GF-D8 (cell line): ENCODE measurements at places on chromosomes 12 and 14.

- no peak for DNase-seq
Observed at GRCh38 chr12:1919763-1920162, 1.3 kb upstream of the CACNA2D4 start.

DNA sequence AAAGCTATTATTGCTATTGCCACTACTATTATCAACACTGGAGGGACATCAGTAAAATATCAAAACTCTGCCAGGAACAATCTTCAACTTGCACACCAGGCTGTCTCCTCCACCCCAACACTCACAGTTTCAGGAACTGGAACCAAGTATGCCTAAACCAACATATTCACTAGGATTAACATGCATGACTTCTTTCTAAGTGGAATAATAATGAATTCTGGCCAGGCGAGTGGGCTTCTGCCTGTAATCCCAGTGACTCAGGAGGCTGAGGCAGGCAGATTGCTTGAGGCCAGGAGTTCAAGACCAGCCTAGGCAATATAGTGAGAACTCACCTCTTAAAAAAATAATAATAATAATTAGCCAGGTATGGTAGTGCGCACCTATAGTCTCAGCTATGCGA is 58.1 kb downstream of the TBX5 start:
- DNase-seq, result no peak

DNA sequence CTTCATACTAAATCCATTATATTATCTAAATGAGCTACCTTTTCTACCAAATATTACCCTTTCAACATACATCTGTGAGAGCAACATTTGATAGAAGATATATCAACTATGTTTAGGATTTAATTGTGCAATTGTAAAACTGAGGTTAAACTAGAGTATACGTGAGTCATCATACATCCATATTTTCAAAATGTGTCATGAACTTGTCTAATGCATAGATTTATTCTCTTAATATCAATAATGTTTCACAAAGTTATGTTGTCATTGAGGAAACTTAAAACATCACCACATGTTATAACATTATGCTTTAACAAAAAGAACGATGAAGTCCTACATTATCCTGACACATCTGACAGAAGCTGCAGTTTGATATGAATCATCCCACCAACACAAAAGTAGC is 645.5 kb upstream of the NOVA1 start:
- no peak for DNase-seq

- DNase-seq, result no peak
Observed at GRCh38 chr14:104903990-104904389, 20.7 kb upstream of the PLD4 start.

DNA sequence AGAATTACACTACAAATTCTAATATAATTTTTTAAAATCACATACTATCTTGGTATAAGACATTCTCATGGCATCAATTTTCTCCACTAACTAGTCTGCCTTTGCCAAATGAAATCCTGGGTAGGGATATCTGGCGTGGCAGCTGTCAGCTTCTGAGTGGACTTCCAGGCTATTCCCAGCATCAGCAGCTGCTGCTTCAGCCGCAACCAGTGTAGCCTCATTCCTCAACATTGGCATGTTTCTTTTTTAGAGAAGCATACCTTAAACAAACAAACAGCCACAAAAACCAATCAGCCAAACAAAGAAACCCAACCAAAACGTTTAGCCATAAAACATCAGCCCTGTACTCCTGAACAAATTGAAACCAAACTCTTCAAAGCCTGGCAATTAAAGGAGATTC is 235.8 kb downstream of the SSPN start:
- no peak for DNase-seq

DNA sequence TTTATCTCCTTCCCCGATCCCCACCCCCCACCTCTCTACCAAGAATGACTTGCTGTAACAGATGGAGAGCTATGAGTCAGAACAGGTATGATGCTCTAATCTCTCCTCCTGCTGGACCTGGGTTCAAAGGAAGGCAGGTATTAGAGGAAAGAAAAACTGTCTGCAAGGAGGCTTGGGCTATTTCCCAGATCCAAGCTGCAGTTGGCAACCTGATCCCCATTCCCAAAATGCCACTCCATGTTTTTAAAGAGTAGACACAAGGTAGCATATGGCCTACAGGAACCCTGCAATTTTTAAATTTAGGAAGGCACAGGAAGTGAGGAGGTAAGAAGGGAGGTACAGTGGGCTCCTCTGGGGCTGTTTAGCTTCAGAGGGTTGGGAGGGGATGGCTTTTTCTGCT is 33.0 kb downstream of the SRRM4 start:
- DNase-seq, result no peak

DNA sequence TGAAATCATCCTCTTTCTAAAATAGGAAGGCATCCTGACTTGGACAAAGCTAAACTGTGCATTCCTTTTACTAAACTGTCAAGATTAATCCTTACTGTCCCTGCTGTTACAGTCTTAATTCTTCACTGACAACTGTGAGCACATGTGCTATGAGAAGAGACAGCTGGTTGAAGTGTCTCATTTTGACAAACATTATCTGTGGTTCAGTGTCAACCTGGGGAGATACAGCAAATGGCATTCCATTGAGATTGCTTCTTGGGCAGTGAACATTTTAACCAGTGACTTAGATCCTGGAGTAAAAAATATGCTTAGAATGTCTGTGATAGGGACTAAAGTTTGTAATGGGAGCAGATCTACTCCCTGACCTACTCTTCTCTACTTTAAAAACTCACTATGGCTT is 552.6 kb upstream of the ATP2B1 start:
- DNase-seq, result no peak

- no peak for DNase-seq
Observed at GRCh38 chr12:54393207-54393609, 8.7 kb upstream of the ZNF385A start.

DNA sequence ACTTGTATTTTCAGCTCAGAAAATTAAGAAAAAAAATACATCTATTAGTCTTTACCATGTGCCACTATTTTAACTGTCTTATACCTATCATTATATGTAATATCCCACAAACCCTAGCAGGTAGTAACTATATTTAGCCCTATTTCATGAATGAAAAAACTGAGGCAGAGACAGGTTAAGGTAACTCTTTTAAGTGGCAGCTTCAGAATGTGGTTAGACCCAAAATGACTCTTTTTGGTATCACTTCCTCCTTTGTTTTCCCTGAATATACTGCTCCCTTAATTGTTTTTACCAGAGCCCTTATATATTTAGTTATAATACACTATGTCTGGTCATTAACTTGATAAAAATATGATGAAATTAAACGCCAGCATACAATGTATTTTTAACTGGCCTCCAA is 235.6 kb upstream of the RPL10L start:
- no peak for DNase-seq

GRCh38 chr14:70281939-70282338 is 77.5 kb downstream of the COX16 start:
- no peak for DNase-seq

DNA sequence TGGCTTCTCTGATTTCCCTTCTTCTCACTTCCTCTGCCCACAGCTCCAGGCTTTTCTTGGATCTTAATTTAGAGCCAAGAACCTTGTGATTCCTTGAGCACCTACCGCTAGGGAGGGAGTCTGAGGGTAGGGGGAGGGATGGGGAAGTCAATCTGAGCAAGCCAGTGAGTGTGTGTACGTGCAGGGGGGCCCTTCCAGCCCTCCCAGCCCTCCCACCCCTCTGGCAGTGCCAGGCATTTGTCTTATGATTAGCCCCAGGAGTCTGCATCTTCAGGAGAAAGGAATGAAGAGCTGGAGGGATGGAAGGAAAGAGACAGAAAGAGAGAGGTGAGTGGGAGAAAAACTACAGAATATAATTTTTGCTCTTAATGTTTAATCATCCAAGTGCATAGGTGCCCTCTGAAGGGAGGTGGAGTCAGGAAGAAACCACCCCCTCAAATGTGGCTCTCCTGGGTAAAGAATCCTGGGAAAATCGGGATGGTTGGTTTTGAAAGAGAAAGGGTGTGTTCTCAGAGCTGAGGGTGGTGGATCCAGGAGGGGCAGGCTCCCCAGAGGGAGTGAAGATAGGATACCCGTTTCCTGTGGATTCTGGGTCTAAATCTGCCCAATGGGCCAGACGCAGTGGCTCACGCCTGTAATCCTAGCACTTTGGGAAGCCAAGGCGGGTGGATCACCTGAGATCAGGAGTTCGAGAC is 2.1 kb downstream of the PIANP start:
- no peak for DNase-seq

DNA sequence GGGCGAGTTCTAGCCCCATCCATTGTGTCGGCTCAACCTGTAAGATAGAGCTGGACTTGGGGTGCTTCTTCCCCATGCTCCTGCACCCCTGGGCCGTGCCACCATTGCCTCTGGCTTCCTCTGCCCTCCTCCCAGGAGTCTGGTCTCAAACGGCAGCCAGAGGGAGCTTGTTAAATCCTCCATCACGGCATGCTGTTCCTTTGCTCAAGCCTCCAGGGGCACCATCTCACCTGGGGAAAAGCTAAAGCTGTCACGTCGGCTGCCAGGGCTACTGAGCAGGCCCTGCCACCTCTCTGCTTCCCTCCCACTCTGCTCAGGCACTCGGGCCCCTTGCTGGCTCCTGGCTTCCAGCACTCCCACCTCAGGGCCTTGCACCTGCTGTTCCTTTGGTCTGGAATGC is 140.4 kb downstream of the RBM19 start:
- no peak for DNase-seq

GRCh38 chr12:19302100-19302640 is 137.1 kb upstream of the AEBP2 start:
- DNase-seq, result no peak

- no peak for DNase-seq
Observed at GRCh38 chr14:105091517-105092170, 26.4 kb upstream of the GPR132 start.

- DNase-seq, result no peak
Observed at GRCh38 chr12:58029260-58029659, 87.9 kb downstream of the ATP23 start.

DNA sequence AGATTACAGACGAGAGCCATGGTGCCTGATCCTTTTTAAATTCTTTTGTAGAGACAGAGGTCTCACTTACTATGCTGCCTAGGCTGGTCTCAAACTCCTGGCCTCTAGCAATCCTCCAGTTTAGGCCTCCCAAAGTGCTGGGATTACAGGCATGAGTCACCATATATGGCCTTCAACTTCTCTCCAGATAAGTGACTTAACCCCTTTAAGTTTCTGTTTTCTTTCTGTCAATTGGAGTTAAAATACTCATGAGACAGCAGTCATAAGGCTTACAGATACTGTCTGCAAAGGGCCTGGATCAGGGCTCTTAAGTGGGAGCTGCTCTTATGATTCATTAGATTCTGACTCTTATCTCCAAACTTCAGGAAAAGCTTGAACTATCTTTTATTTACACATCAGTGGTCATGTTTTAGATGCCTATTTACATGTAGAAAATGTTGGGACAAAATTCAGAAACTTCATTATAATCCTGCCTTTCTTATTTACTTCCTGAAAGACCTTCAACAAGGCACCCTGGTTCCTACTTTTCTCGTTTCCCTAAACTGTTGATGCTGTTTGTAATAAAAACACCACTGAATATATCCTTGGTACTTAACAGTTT is 271.5 kb upstream of the TBX3 start:
- no peak for DNase-seq

DNA sequence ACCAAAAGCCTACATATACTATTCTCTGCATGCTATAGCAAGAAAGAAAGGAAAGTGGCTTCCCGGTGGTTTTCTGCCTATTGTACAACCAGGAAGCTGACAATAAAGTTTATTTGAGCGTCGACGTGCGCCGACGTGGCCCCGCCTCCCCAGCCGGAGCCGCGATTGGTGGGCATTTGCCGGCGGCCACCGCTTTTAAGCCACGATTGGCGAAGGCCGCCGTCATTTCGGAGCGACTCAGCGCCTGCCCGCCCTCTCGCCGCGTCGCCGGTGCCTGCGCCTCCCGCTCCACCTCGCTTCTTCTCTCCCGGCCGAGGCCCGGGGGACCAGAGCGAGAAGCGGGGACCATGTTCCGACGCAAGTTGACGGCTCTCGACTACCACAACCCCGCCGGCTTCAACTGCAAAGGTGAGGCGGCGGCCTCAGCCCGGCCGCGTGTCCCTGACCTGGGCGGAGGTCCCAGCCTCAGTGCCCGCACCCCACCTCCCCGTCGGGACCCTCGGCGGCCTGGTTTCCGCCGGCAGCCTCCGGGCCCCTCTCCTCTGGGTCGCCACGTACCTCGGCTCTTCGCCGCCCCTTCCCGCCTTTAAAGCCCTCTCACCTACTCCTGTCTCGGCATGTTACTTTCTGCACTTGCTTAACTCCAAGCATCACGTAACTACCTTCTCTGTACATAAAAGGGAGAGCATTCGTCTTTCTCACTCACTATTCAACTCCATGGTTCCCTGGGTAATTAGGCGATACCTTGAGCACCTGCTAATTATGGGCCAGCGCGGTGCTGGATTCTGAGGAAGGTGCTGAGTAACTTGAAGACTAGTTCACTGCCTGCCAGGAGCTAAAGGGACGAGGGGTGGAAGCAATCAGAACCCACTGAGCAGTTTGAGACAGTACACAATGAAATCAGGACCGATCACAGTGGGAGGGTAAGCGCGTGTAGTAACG is at the start of gene RTRAF:
RTRAF (plus strand) TSS at position 254 of the 942 bp plus-strand sequence; CDS start at position 348, 94 bp downstream.
- peak; percentile 79 for DNase-seq

DNA sequence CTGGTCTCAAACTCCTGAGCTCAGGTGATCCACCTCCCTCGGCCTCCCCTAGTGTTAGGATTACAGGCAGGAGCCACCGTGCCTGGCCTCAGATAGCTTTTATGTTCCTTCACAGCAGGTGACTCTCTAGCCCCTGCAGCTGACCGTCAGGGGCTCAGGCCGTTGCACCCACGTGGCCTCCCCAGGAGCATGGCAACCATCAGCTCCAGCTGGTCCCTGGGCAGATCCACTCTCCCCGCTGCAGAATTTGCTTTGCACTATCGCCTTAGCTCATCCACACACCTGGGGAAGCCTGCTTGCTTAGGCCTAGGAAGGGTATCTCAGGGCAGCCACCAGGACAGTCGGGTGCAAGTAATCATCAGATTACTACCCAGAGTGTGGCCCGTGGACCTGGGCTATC is 62.6 kb downstream of the TSPAN9 start:
- no peak for DNase-seq

DNA sequence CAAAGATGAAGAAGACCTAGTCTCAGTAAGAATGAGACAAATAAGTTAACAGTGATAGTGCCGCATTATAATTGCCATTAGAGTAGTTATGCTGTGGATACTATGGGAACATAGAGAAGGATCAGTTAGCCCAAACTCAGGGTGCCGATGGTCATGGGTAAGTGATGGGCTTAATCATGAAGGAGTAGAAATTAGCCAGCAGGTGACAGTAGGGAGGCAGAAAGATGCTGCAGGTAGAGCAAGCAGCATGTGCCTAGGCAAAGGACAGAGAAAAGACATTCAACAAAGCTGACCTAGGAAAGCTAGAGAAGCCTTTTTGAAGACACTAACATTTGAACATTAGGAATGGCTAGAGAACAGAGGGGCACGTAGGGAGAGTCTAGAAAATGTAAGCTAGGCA is 30.6 kb upstream of the PTPRQ start:
- DNase-seq, result no peak

DNA sequence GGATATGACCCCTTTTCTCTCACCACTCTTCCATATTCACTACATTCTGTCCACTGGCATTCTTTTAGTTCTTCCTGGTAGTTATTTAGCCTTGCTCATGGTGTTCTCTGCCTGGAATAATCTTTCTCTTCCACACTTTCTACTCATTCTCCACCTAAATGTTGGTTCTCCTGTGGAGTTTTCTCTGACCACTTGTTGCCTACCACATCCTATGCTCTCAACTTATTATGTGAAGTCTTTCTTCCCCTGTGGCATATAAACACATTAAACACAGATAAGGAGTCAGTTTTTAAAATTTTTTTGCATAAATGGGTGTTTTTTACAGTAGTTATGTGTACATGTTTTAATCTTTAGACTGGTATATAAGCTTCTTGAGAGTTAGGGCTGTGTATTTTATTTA is 3.3 kb upstream of the SMARCC2 start:
- DNase-seq, result no peak
